ENCODE measurements at places on chromosomes 2 and 18.
A peak's percentile ranks its signal among the peaks of the same experiment; 100 is the strongest.

DNA sequence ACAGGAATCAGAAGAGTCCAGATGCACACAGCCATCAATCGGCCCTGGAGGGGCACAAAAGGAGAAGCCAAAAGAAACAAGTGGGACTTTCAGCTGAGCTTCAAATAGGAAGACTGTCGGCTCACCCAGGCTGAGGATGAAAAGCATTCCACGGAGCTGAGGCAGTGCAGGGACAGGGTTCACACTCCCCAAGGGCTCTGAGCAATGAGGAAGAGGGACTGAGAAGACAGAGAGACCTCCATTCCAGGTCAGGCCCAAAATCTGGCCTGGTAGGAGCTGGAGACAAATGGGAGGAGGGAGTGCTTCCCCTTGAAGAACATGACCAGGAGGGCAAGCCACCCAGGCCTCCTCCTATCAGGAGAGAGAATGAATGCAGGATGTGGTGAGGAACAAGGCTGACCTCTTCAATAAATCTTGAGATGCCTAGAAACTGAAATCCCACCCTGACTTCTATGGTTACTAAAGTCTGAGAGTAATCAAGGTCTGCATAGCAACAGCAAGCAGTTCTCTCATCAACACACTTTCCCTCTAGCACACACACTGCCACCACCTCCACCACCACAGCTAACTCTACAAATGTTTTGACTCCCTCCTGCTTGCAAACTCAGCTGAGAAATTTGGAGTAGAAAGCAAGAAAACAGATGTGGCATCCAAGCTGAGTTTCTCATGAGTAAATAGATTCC lies 434.4 kb downstream of the TNS1 start:
- DNase-seq, result no peak

GRCh38 chr18:61891271-61891670 lies 1.5 kb downstream of the RNF152 start:
- DNase-seq, result no peak

DNA sequence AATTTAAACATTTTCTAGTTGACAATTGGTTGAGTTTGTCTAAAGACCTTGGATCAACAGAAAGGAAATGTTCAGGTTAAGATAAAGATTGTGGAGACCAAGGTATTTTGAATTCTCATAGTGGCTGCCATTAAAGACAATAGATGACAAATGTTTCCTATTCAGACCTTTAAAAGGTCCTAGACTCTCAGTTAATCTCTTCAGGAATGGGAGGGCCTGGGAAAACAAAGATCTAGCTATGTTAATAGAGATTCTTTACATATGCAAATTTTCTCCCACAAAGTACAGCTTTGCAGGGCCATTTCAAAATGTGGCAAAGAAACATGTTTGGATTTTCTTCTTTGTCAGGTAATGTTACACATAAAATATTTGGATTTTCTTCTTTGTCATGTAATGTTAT lies 403.9 kb downstream of the SPAG16 start:
- no peak for DNase-seq

- no peak for DNase-seq
Measured at GRCh38 chr2:224594840-224595239, 9.7 kb upstream of the CUL3 start.

GRCh38 chr2:219369447-219369861 lies 18.3 kb downstream of the DNPEP start:
- peak; percentile 86 for DNase-seq

GRCh38 chr2:100673691-100674485 lies 111.1 kb downstream of the PDCL3 start:
- DNase-seq, result peak; percentile 42

DNA sequence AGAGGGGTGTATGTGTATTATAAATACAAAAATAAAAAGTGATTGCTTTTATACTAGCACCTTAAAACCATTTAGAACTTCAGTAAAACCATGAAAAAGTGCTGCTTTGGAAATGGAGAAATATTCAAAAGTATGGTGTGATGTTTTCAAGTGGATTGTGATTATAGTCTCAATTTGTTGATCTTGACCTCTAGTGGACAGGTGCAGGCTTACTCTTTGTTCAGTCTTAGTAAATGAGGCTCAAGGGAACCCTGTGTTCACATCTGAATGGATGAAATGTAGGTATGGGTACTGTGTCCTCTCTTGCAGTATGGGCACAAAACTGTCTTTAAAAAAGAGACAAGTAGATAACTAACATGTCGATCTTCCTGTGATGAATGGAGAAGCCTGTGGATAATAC lies 145.8 kb downstream of the MCFD2 start:
- no peak for DNase-seq

GRCh38 chr2:71833272-71833671 lies 314.4 kb downstream of the CYP26B1 start:
- DNase-seq, result no peak

DNA sequence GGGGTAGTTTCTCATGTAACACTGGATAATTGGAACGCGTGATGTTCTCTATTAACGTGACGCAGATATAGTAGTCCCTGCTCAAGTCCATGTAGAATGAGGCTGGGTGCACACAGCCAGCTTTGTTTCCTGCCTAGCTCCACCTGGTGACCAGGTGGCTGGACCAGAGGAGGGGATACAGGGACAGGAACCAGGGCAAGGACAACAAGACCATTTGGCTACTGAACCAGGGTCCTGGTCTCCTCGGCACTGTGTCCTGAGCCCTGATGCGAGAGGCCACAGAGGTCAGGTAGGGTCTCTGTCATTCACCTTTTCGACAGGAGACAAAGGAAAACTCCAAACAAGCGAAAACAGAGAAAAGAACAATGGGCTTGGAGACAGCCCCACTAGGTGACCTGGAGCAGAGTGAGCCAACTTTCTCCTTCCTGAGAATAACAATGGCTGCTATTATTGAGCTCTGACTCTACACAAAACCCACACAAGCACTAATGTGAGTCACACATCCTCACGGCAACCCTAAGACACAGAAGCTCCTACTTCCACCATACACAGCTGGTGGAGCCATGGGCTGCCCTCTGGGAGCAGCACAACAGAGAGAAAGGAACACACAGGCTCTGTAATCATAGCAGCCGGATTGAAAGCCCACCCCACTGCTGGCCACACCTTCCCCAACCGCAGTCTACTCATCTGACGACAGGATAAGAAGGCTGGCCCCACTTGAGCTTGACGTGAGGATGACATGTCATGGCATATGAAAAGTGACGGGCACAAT lies 67.3 kb upstream of the TEX51 start:
- DNase-seq, result no peak

All from lung (tissue), 17 donors.